ENCODE measurements at places on chromosomes 2 and 18.

DNA sequence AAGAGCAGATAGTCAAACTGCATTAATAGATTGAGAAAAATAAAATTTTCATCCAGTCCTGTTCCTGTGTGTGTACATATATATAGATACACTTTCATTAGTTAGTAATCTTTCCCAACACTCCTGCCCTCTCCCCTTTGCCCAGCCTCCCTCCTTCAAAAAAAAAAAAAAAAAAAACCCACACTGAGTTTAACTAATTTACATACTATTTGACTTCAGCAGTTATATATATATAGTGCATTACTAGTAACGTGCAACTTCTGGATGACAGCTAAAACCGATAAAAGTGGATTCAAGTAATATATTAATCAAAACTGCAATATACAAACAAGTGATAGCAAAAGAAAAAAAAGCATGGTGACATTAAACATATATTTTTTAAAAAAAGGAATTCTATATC, 1.4 kb downstream of the FIGN start:
- no peak for DNase-seq

GRCh38 chr18:11851806-11852337, 659 bp downstream of the CHMP1B start:
- no peak for DNase-seq

DNA sequence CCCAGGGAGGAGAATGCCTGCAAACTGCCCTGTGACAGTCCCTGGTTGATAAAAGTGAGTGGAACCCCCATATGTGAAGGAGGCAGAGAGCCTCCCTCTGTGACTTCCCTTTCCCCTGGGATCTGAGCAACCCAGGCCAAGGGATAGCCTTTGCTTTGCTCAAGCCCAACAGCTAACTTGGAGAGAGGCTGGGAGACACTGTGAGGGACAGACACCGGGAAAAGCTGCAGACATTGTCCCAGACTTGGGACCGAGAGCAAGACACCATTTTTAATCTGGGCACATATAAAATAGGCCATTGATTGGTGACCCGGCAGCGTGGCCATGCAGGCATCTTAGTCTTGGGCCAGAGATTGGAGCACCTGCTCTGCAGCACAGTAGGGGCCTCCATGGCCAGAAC, 96.1 kb upstream of the SALL3 start:
- no peak for DNase-seq

- no peak for DNase-seq
Measured at GRCh38 chr2:201983800-201984199, 49.9 kb upstream of the FZD7 start.

DNA sequence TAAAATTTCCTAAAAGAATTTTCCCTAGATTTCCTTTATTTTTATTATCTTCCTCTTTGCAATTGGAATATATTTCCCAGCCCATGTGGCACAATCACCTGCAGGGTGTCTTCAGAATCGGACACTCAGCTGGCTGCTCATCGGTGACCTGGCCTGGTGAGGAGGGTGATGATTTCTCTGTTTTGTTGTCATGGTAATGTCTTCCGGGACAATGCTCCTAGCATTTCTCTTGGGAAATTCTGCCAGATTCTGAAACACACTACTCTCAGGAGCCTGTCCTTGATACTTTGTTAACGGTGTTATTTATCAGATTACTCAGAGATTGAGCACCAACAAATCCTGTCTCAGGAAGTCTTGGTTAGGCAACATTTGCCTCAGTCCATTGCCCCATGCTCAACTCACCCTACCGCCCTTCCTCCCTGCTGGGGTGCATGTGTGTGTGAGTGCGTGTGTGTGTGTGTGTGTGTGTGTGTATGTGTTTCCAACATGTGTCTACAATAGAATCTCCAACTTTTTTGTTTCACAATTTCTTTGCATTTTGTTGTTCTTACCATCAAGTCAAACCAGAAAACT, 70.3 kb downstream of the MYT1L start:
- DNase-seq = no peak

- DNase-seq = no peak
Measured at GRCh38 chr2:9815076-9815475, 28.2 kb upstream of the TAF1B start.

- peak; percentile 82 for DNase-seq
Measured at GRCh38 chr2:12597610-12598009, 119.1 kb upstream of the TRIB2 start.

- no peak for DNase-seq
Measured at GRCh38 chr2:181725476-181725875, 45.2 kb upstream of the NEUROD1 start.

- no peak for DNase-seq
Measured at GRCh38 chr2:210477496-210477895, 937 bp upstream of the LANCL1 start.

GRCh38 chr2:50746526-50746925, 285.4 kb downstream of the NRXN1 start:
- DNase-seq = no peak

- no peak for DNase-seq
Measured at GRCh38 chr18:77530732-77531131, 281.1 kb downstream of the GALR1 start.

GRCh38 chr2:113894156-113894743, 4.4 kb downstream of the ACTR3 start:
- no peak for DNase-seq

DNA sequence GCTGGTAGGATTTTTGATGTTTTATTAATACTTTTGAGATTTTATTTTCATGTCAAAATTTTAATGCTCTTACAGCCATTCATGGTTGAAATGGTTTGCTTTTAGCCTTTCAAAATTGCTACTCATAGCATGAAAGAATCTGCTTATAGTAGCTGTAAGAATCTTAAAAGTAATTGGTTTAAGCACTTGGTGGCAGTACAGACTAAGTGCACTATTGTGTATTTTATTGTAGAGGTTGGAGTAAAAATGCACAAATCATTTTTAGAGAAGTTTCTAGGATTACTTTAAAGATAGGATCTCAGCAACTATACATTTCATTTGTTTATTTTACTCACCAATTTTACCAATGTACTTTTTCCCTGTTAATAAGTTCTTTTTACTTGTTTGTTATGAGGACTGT, 205.8 kb downstream of the SPAG16 start:
- no peak for DNase-seq

GRCh38 chr2:143706354-143706753, 577.1 kb downstream of the ARHGAP15 start:
- no peak for DNase-seq

- no peak for DNase-seq
Measured at GRCh38 chr2:88355486-88355885, 97.0 kb downstream of the FOXI3 start.

DNA sequence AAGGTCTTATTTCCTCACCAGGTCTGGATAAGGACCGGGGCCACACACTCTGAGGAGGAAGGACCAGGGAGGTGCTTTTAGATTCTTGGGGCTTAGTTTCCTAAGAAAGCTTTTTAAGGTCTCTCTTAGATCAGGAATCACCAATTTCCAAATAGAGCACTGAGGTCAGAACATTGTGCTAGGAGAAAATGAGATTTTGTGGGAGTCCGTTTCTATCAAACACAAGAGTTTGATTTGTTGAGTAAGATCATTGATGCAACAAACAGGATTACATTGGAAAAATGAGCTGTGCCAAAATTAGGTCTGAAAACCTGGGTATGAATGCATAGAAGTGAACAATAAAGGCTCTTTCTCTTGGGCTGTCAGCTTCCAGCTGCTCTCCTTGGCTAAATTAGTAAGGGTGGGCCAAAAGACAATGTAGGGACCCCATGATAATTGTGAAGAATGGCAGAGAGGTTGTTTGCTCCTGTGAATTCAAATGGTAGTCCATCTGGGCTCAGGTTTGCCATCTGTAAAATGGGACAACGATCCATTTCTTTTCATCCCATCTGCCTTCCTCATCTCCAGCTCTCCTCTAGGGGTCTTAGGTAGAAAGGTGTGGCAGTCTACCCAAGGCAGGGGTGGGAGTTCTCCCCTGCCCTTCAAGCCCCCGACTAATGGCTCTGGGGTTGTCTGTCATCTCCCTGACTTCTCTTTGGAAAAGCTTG, 20.0 kb downstream of the IGFBP2 start:
- DNase-seq = no peak

GRCh38 chr2:121790276-121790956, 35.0 kb downstream of the TSN start:
- no peak for DNase-seq

DNA sequence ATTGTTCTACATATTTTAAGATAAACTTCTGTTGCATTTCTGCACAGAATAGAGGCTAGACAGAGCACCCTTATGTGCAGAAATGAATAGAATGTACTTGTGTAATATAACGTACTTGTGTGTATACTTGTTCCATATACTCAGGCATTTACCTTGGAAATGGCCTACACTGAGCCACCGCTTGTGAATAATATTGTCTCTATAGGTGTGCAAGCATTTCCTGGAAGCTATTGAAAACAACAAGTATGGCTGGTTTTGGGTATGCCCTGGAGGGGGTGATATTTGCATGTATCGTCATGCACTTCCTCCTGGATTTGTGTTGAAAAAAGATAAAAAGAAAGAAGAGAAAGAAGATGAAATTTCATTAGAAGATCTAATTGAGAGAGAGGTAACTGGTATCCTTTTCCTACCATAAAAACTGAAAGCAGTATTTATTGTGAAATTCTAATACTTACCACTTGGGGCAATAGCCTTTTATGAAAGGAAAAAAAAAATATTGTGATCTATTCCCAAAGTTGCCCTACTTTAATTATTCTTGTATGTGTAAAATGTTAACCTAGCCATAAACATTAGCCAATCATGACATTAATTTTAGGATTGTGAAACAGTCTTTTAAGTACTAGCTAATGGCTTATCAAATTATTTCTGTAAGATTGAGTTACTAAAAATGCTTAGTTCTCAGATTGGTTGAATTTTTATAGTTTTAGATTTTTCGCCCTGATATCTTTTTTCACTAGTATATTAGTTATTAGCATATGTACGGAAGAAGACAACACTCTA, 18.0 kb downstream of the ZC3H15 start:
- no peak for DNase-seq

DNA sequence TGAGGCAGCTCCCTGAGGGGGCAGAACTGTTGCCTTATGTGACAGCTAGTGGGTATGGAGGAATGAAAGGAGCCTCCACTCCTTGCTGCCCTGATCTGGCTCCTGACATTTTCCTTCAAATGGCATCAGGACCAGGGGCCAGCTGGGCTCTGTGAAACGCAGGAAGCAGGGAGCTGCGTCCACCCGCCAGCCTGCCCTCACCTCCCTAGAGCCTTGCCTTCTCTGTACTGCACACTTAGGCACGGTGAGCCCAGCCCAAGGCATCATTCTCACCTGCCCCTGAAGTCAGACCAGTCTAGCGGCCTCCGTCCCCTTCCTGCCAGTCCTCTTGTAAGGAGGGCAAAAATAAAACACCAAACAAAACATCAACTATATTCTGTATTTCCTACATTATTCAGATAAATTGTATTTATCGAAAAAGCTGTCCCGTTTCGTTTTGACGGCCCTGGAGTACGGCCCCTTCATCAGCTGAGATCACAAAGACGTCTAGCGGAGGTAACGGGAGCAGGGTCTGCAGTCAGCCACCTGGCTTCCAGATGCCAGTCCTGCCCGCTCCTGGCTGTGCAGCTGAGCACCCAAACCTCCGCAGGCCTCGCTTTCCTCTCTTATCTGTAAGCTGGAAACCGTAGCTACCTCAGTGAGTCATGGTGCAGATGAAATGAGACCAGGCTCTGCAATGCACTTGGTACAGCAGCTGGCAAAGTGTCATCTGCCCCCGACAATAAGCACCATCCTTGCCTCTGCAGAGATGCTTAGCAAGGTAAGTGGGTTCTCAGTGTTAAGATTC, 6.9 kb upstream of the CTDP1 start:
- DNase-seq = no peak

DNA sequence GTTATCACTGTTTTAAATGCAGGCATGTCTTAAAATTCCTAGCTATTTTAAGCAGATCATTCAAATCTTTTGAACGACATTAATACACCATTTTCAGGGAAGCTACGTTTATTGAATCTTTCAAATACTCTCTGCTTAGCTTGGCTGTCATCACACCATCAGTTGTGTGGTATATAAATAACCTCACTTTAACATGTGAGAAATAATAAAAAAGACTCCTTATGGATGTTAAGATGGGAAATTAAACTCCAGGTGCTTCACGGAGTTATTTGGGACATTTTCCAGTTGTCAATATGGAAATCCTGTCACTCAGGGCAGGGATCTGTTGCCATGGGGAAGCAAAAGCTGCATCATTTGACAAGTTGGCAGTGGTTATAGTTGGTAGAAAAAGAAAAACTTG, 649.2 kb upstream of the CDH2 start:
- no peak for DNase-seq

- no peak for DNase-seq
Measured at GRCh38 chr2:142796161-142796560, 81.3 kb upstream of the KYNU start.

- no peak for DNase-seq
Measured at GRCh38 chr2:206990360-206990759, 51.0 kb downstream of the CPO start.

- DNase-seq = no peak
Measured at GRCh38 chr2:167212014-167212648, 323.9 kb downstream of the XIRP2 start.

DNA sequence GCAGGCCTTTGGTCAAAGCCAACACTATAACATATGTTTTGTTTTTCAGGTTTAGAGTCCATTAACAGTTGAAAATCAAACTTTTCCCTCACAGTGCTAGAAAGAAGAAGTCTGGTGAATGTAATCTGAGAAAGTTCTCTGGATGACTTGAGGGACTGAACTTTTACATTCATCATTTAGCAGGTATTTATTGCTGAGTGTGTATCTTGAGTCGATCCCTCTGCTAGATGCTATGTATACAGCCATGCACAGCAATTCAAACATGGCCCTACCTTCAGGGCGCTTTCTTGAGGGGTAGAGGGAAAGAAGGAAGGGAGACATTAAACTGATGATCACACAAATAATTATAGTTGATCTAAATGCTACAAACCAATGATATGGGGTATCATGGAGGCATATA, 89.6 kb downstream of the CLHC1 start:
- no peak for DNase-seq

DNA sequence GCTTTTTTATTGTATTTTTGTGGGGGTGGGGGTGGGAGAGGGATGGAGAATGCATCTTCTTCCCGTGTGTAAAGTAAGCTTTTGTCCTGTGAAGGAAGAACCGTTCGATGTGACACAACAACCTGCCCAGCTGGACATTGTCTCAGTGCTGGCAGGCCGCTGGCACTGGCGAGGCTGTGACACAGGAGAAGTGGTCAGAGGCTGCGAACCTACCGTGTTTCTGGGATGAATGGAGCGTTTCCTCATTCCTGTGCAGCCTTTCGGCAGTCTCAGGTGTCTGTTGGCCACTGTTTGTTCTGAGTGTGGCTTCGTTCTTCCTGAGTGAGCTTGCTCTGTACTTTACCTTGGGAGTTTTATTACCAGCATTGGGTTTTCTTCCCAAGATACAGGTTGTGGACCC, 8.0 kb downstream of the RAMP1 start:
- DNase-seq = no peak

GRCh38 chr2:173264603-173265366, 89.9 kb upstream of the CDCA7 start:
- DNase-seq = no peak

DNA sequence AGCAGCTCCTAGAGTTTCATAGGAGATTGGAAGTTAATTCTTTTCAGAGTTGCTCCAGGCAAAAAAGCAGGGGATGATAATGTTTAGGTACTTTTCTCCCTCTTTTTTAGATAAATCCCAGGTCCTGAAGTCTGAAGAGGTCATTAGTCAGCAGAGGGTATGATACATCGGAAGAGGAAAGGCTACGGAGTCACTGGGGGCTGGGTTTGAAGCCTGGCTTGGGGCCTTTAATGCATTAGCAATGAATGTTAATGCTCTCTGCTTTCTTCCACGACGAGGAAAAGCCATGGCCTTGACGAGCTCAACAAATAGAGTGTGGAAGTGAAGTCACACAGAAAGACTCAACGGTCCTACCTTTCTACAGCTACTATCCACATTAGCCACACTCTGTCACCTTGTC, 235.1 kb downstream of the NCKAP5 start:
- DNase-seq = no peak

GRCh38 chr2:45588158-45588829, 22.8 kb downstream of the SRBD1 start:
- no peak for DNase-seq
